ENCODE measurements at places on chromosomes 6 and 20. TPM values are rescaled to one million over a fixed set of nuclear protein-coding genes. Genes with fewer than 3 reads are reported as not detected.

SIRPD gene
- not detected for total RNA-seq

SEC23B gene
- 95.3 TPM for total RNA-seq

DNA sequence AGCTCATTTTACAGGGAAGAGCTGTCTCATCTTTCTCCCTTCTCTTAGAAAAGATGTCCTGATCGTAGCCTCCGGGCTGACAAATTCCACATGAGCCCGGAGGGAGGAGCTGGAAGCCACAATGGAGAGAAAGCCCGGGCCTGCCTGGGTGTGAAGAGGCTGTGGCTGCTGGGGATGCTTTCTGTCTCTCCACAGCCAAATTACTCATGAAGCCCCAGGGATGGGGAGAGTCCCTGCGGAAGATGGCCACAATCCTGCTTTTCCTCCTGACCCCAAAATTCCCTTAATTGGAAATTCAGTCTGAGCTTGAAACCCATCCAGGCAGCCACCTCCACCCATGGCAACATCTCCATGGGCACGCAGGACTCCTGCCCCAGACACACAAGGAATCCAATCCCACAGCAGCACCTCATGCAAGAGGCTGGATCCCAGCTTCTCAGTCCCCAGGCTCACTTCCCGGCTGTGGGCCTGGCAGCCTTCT is 32.4 kb downstream of the JPH2 start:
- no peak for DNase-seq

GRCh38 chr20:15196547-15197255 is 859.3 kb upstream of the FLRT3 start:
- DNase-seq: no peak

- peak; percentile 24 for DNase-seq
These were observed 284.5 kb upstream of the GJE1 start for GRCh38 chr6:141848029-141848890.

DNA sequence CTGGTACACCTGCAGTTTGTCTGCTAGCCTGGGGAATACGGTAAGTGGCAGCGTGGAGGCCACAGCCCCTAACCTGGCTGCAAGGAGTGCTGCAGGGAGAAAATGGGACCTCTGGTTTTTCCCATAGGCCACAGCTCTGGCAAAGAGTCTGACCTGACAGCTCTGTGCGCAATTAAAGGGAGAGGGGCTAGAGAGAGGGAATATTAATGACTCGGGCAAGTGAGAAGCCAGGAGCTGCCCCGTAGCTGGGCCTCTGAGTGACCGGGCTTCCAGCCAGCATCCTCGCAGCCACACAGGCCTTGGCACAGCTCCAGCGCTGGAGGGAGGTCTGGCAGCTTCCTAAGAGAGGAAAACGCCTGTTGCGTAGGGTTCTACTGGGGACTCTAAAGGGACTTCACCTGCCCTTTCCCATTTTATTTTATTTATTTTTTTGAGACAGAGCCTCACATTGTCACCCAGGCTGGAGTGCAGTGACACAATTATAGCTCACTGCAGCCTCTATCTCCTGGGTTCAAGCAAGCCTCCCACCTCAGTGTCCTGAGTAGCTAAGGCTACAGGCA is 18.2 kb upstream of the OCSTAMP start:
- no peak for DNase-seq

DNA sequence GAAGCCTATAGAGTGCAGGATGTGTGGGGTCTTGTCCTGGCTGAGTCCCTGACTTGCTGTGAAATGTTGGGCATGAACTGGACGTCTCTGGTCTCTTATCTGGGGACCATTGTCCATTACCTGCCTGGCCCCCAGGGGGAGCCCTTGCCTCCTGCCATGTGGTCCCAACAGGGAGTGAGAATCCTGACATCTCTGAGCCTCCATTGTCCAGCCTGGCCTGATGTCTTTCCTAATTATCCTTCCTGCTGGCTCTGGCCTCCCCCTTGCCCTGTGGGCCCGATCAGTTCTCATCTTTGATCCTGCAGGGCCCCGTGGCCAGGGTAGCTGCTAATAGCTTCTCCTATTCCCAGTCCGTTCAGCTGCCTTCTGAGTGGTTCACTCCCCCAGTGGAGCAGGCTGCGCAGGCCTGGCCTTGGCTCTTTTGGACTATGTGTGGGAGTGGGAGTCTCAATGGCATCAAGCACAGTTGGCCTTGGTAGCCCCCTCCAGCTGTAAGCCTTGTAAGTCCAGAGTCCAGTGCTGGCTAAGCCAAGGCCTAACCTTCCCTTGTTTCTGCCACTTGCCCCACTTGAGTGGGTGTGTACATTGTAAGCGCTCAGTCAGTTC is 77.9 kb upstream of the RALY start:
- peak; percentile 76 for DNase-seq

Data from activated CD4-positive, alpha-beta T cell treated with anti-CD3 and anti-CD28 coated beads for 36 hours (primary cell).